ENCODE measurements at places on chromosomes 6 and 20.

- no peak for DNase-seq
Measured at GRCh38 chr6:3494391-3495100, 37.7 kb upstream of the SLC22A23 start.

DNA sequence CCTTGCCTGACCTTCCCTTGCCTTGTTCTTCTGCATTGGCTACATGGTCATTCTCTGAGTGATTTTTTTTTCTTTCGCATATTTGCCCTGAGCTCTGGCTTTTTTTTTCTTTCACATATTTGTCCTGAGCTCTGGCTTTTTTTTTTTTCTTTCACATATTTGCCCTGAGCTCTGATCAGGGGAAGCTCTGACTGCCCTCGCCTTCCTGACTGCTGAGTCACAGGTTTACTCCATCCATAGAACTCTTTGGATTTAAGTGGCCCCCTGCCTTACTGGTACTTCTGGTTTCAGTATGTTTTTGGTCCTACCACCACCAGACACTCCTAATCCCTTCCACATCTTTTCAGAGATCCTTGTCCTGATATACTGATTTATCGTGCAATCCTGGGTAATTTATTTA is 201.1 kb downstream of the OGFRL1 start:
- no peak for DNase-seq

- no peak for DNase-seq
Measured at GRCh38 chr6:37481711-37482605, 17.7 kb downstream of the CCDC167 start.

DNA sequence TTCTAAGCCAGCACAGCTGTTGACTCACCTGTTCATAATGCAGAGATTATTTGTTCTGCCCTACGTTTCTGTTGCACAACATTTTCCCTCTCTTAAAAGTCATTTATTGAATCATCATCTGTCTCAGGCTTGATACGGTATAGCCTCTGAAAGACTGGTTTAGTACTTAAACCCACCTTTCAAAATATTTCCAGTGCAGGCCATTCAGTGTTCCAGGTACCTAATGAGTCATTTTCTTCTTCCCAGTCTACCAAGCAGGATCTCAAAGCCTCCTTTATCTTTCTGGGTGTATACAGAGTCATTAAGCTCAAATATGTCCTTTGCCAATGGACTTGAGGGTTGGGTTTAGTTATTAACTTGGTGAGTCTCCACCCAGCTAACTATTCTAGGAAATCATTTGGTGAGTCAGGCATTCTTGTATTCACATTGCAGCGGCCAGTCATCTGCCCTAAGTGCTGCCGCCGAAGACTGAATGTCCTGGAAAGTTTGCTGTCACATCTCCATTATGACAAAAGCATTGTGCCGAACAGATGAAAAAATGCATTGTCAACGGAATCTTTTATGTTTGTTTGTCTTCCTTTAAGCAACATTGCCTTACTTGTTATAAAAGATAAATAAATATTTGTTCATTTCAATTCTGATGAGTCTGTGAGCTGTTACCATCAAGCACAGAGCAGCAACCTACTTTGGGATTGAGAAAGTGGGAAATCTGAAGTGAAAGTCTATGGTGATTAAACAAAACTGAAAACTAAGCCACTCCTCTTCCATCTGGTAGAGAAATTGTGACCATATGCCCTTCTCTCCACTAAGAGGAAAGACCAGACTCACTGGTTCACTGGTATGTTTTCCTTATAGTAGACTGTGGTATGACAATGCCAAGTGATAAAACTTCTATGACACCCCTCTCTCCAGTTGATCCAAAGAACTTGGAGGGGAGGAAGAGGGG is 14.3 kb upstream of the FAM135A start:
- no peak for DNase-seq

DNA sequence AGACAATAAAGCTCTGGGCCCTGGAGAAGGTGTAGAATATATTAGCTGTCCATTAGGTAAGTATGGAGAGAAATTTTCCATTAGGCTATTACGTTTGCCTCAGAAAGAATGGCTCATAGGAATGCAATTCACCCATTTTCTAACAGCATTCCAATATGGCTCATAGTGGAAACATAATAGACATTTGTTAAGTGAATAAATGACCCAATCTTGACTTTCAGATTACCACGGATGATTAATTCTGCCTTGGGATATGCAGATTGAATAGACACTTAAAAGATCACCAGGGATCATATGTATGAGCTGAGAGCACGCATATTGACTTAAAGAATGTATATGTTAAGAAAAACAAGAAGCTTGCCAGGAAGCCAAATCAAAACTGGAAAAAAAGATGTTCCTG is 209.1 kb upstream of the CDYL start:
- DNase-seq, result no peak

DNA sequence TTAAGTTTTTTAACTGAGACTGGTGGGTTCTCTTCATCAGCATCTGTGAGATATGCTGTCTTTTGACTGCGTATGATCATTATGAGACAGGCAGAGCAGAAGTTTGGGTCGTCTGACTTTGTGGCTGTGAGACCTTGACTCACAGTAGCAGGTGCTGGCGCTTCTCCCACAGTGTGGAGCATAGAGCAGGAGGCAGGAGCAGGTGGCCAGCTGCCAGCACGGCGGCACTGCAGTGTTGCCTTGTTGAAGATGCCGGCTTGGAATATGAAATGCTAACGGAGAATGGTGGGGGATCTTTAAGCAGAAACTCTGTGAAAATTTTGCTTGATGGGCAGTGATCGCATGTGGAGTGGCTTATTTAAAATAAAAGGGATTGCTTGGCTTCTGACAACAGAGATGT is 105.0 kb downstream of the TIAM2 start:
- no peak for DNase-seq

DNA sequence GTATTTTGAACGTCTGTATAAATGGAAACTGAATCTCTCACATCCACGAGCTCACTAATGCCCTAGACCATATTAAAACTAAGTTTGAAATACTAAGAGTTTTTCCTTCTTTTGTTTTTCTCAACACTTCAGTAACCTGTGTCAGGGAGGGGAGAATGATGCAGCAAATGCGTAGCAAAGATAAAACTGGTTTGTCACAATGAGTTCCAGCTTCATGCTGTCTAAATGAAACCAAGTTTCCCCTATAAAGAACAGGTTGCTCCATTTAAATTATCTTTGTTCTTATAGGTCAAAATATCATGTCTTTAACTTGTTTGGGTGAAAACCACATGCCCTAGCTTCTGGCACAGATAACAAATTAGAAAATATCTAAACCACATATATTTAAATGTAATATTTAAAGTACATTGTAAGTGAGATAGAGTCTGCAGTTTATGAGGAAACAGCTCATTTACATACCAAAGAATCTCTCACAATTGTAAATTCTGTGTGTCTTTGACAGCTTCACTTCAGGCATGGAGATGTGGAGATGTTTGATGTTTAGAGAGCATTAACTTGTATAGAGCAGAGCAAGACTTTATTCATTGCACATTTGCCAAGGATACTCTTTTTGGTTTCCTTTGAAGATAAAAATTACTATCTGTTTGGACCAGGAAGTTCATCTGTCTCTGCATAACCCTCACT is 7.3 kb downstream of the TRDN start:
- DNase-seq, result no peak

DNA sequence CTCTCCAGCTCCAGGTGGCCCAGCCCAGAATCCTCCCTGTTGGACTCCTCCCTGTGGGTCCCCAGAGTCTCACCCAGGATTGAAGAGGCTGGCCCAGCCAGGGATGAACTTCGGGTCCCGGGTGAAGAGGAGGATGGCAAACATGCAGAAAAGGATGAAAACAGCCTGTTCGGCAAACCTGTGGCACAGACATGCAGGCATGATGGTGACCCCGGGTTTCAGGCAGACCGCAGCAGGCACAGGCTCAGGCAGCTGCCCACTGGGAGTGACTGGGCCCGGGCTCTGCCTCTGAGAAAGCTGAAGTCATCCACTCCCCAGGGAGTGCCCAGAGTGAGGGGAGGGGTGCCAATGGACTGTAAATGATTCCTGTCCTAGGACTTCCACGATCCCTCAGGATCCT is 37.5 kb upstream of the OCSTAMP start:
- DNase-seq, result no peak

All from activated CD8-positive, alpha-beta memory T cell treated with anti-CD3 and anti-CD28 coated beads for 1 hour (primary cell).